ENCODE measurements at places on chromosomes 5 and 9. TPM values are rescaled to one million over a fixed set of nuclear protein-coding genes. Genes with fewer than 3 reads are reported as not detected.
A peak's percentile ranks its signal among the peaks of the same experiment; 100 is the strongest.

- H3K36me3 ChIP-seq = no peaks in the 10 kb centered on the region
- H3K27ac ChIP-seq = no peak overlapping the region
- H3K4me1 ChIP-seq = no peaks in the 10 kb centered on the region
- H3K27me3 ChIP-seq = peaks cover 70% of the 10 kb centered on the region
Measured at GRCh38 chr5:1767524-1768282, 31.9 kb downstream of the MRPL36 start.

DNA sequence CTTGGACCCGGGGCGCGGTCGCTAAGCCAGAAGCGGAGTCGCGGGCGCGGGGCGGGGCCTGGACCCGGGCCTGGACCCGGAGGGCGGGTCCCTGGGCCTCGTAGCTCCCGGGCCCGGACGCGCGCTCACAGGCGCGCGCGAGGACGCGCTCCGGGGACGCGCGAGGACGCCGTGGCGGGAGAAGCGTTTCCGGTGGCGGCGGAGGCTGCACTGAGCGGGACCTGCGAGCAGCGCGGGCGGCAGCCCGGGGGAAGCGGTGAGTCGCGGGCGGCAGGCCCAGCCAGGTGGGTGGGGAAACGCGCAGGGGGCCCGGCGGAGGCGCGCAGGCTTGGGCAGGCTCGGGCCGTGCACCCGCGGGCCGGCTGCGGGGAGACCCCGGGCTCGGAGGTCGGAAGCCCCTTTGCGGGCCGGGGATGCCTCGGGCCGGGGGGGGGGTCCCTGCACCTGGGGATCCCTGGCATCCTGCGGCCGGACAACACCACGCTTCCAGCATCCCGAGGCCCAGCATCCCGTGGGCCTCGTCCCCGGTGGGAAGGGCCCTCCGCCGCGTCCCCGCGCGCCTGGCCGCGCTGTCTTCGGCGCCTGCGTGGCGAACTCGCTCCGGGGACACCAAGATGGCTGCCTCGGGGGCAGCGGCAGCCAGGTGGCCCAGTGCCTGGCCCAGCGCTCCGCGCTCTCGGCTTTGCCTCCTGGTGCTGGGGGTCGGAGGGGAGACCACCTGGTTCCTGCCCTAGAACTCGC is at the start of gene SFXN1:
Gene SFXN1 (plus strand): TSS at position 177 of the 741 bp plus-strand sequence. CDS start 13,544 bp downstream, outside the sequence.
- peak within 1 kb of the TSS; percentile 91 for H3K4me3 ChIP-seq
- peaks cover 8% of the 10 kb centered on the region for H3K36me3 ChIP-seq
- peaks cover 69% of the 10 kb centered on the region for H3K4me1 ChIP-seq
- peaks cover 18% of the 10 kb centered on the region for H3K27me3 ChIP-seq
- peak within 1 kb of the TSS; percentile 81 for H3K27ac ChIP-seq
- peak; percentile 44 for DNase-seq

GRCh38 chr5:151153300-151153699 is 4.3 kb downstream of the ANXA6 start:
- no peak for DNase-seq
- H3K27ac ChIP-seq = no peak overlapping the region
- H3K4me1 ChIP-seq = peaks cover 52% of the 10 kb centered on the region
- no peak overlapping the region for H3K4me3 ChIP-seq
- no peaks in the 10 kb centered on the region for H3K36me3 ChIP-seq
- no peaks in the 10 kb centered on the region for H3K27me3 ChIP-seq

DNA sequence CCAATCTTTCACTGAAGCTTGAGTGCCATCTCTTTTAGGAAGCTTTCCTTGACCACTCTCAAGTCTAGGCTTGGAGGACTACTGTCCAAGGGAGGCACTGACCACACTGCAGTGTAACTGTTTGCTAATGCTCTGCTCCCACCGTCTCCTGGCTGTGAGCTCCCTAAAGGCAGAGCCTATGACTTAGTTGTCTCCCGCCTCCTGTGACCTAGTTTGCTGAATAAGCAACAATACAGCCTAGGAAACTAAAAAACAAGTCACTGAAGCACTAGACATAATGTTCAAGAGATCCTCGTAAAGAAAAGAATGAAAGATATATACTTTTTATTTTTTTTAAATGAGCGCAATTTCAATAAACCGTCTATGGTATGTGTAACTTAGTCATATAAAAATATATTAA is 31.4 kb downstream of the LIX1 start:
- no peak overlapping the region for H3K27ac ChIP-seq
- H3K27me3 ChIP-seq = peaks cover 2% of the 10 kb centered on the region
- H3K36me3 ChIP-seq = no peaks in the 10 kb centered on the region
- DNase-seq = no peak
- H3K4me1 ChIP-seq = peaks cover 20% of the 10 kb centered on the region

GRCh38 chr5:92268343-92268742 is 885.2 kb upstream of the ARRDC3 start:
- H3K4me3 ChIP-seq = no peak overlapping the region
- H3K27me3 ChIP-seq = no peaks in the 10 kb centered on the region
- no peak overlapping the region for H3K27ac ChIP-seq
- no peaks in the 10 kb centered on the region for H3K36me3 ChIP-seq
- no peak for DNase-seq

DNA sequence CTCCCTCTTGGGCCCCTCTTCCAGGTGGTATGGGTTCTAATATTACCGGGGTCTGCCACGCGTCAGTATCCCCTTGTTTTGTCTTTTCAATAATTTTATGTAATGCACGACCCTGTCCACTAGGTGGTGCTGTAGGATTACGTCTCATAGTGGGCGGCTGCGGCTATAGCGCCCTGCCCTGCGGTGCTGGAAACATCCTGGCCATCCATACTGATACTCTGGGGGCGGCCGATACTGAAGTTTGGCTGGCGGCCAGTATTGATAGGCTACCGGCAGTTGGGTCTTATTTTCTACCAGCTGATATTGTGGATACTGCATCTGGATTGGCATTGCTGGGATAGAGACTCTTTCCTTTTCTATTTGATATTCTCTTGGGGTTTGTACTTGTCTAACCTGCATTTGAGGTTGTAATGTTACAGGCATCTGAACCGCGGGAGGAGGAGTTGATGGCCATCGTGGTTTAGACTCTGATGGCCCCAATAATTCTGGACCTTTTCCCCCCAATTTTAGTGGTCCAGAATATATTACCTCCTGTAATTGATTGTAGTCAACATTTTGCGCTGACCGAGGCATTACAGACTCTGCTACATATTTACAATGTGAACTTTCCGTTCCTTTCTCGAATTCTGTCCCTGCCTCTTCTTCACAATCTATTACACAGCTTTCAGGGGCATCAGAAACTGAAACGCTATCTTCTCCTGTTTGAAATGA is 3.3 kb upstream of the TMEM141 start:
- DNase-seq = peak; percentile 81
- H3K36me3 ChIP-seq = no peaks in the 10 kb centered on the region
- peaks cover 82% of the 10 kb centered on the region for H3K4me1 ChIP-seq
- H3K4me3 ChIP-seq = peak overlapping the region; percentile 65
- H3K27me3 ChIP-seq = no peaks in the 10 kb centered on the region

DNA sequence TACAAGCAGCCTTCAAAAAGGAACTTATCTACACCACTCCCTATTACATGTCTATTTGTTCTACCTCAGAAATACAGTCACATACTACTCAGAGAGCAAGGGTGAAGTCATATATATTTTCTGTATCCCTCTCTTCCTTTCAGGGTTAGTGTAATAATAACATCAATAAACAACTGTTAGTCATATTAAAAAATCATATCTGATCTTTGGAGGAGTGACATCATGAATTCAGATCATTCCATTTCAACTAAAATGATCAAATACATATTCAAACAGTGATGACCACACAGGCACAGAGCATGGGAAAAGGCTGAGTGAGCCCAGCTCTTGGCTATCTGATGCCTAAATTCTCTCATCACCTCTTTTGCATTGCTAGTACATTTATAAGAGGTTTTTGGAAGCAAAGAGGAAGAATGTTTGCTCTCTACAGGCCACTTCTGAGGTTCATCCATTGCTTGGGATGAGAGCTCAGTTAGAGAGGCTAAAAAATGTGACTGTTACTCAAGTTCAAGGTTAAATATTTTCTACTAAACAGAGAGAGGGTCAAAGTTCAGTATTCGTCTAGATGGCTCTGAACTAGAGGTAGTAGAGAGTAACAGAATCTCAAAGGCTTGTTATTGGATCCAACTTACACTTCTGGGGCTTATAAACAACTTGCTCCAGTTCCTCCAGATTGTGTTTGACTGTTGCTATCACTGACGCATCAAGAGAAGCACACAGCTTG is 39.0 kb downstream of the RIGI start:
- peaks cover 3% of the 10 kb centered on the region for H3K36me3 ChIP-seq
- H3K4me3 ChIP-seq = no peak overlapping the region
- H3K27ac ChIP-seq = no peak overlapping the region
- peak; percentile 78 for DNase-seq
- peaks cover 17% of the 10 kb centered on the region for H3K4me1 ChIP-seq
- H3K27me3 ChIP-seq = no peaks in the 10 kb centered on the region

GRCh38 chr5:180787711-180788431 is 14.7 kb downstream of the MGAT1 start:
- no peak overlapping the region for H3K27ac ChIP-seq
- no peaks in the 10 kb centered on the region for H3K27me3 ChIP-seq
- peaks cover 14% of the 10 kb centered on the region for H3K36me3 ChIP-seq
- peaks cover 12% of the 10 kb centered on the region for H3K4me1 ChIP-seq
- no peak overlapping the region for H3K4me3 ChIP-seq

GRCh38 chr5:83531661-83532060 is 60.1 kb downstream of the VCAN start:
- H3K36me3 ChIP-seq = no peaks in the 10 kb centered on the region
- no peaks in the 10 kb centered on the region for H3K27me3 ChIP-seq
- no peaks in the 10 kb centered on the region for H3K4me1 ChIP-seq
- no peak overlapping the region for H3K27ac ChIP-seq
- no peak overlapping the region for H3K4me3 ChIP-seq
- no peak for DNase-seq

GRCh38 chr5:166750376-166750775 is 1541.1 kb upstream of the WWC1 start:
- DNase-seq = no peak
- H3K36me3 ChIP-seq = no peaks in the 10 kb centered on the region
- H3K27me3 ChIP-seq = no peaks in the 10 kb centered on the region
- no peak overlapping the region for H3K4me3 ChIP-seq
- no peaks in the 10 kb centered on the region for H3K4me1 ChIP-seq

DNA sequence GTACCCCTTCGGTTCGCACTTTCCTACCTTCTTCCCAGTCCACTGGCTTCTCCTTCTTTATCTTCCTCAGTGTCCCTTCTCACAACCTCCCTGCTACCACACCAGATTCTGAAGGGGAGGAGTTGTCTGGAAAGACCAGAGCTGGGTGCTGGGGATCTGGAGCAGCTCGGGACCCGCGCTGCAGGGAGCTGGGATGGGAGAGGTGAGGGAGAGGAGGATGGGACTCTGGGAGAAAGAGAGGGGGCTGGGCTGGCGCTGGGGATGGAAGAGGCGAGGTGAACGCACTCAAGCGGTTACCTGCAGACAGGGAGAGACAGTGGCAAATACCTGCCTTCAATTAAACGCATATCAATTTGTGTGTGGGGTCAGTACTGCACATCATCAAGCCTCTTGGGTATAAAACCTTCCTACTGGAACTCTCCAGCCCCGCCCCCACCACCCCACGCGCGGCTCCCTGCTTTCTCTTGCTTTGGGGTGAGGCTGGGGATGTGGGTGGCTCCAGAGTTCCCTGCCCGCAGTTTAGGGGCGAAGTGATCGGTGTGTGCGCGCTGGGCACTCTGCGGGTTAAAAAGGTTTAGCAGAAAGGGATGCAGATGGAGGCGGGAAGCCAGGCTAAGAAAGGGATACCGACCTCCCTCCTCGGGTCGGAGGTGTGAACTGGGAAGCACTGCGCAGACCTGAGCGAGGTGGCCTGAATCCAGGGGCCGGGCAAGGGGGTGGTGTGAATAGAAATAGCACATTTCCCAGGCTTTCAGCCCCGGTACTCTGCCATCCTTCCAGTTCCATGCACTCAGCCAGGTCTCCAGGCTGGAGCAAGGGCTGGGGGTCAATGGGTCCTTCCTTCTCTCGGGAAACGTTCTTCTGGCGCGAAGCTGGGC is 977 bp upstream of the PAM start:
- peak overlapping the region; percentile 88 for H3K4me3 ChIP-seq
- H3K36me3 ChIP-seq = no peaks in the 10 kb centered on the region
- no peak overlapping the region for H3K27ac ChIP-seq
- peaks cover 1% of the 10 kb centered on the region for H3K27me3 ChIP-seq
- DNase-seq = no peak

Gene HK3
- total RNA-seq = not detected

Gene PLAA
- 22.9 TPM for total RNA-seq

Gene SLC4A9
- not detected for total RNA-seq

Gene MARVELD2
- total RNA-seq = 15.4 TPM

Gene CATSPER3
- total RNA-seq = 0.33 TPM

Gene PCDHA9
- not detected for total RNA-seq

Gene ELAVL2
- not detected for total RNA-seq

Gene SLC6A18
- total RNA-seq = not detected

Gene GPX3
- total RNA-seq = 31.9 TPM

Gene PTPA
- total RNA-seq = 109 TPM

Gene TEX48
- total RNA-seq = not detected

Gene GNE
- 38.8 TPM for total RNA-seq

Gene CTSV
- total RNA-seq = 6.0 TPM

Gene LCP2
- not detected for total RNA-seq
